T-cell (primary cell): ENCODE measurements at places on chromosomes 6 and 20.

- DNase-seq = no peak
These were observed 19.1 kb downstream of the EPB41L2 start for GRCh38 chr6:131043902-131044447.

GRCh38 chr6:30130179-30130679, 5.7 kb upstream of the TRIM40 start:
- DNase-seq = no peak

- DNase-seq = no peak
These were observed 10.5 kb upstream of the STX11 start for GRCh38 chr6:144139817-144140216.

DNA sequence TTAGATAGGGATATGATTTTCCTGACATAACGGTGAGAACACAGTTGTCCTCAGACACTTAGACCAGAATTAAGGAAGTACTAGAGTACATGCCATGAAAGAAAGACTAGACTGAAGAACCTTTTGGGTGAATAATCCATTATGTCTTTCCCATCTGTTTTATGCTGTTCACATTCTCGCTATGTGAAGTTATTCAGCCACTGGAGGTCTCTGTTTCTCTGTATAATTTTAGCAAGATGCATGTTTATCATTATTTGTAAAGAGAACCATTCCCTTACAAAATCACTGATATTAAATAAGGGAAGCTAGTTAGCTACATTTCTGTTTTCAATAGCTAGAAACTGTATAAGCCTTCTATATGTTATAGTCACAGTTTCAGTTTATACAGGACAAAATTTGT, 391.9 kb downstream of the CD109 start:
- no peak for DNase-seq

DNA sequence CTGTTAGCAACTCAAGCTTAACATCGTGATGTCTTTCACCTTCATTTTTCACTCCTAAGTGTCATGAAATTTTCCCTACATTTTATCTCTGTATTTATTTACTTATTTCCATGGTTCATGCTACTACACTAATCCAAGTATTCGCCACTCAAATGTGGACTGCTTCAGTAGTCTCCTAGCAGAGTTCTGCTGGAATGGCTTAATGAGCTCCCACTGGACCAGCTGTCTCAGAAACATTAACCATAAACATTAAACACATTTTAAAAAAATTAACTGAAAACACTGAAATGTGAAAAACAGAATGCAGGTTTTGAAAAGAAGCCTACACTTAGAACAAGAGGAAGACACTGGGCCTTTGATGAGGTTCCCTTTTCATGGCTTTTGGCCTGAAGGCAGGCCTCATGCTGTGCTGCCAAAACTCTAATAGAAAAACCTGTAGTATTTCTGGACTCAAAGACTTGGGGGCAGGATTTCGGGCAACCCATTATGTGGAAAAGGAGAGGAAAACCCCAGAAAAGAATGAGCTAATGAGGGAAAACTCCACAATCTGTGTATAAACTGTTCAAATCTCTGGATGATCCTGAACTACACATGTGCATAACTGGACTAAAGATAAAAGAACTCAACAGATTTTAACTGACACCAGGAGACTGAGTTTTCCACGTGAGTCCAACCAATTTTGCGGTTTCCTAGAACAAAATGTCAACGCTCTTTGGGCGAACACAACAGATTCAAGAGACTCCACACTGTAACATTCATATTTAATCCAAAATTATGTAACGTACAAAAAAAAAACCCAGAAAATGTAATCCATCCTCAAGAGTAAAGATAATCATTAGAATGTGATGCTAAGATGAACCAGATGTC, 33.0 kb downstream of the SAMD3 start:
- DNase-seq = no peak

GRCh38 chr6:158816803-158817727, 2.1 kb downstream of the EZR start:
- DNase-seq = peak; percentile 18

GRCh38 chr20:2694008-2694471, 1.5 kb downstream of the EBF4 start:
- no peak for DNase-seq

DNA sequence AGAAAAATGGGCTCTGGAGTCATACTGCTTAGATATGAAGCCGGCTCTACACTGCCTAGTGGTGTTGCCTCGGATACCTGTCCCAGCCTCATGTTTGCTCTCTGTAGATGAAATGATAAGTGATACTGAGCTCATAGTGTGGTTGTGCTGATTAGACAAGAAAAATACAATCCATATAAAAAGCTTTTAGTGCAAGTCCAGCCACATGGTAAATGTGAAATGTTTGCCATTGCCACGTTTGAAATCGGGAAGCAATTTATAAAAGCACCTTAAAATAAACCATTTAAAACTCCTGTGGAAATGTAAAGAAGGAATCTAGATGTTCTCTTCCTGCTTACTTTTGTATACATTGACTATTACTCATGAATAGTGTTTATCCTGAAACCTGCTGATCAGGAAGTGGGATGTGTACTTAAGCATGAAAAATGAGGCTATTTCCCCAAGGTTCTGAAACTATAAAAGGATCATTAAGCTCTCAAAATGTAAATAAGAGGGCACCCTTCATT, 13.1 kb upstream of the PBOV1 start:
- no peak for DNase-seq

DNA sequence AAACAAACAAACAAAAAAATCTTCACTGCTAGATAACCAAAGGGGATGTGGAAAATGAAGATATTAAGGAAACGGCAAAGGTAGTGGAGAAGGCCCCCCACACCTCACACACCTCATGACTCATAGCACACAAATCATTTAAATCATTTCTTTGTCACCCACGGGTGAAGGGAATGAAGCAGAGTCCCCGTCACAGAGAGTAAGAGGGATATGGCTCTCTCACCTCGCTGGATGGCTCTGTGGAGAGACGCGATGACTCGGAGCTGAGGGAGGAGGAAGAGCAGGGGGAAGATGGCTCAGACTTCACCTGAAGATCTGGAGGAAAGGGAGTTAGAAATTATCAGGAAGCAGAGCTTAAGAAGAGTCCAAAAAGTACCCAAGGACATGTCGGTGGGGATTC, 1.2 kb downstream of the ATF6B start:
- no peak for DNase-seq

- no peak for DNase-seq
These were observed 193.4 kb upstream of the LAMP5 start for GRCh38 chr20:9321007-9321406.

DNA sequence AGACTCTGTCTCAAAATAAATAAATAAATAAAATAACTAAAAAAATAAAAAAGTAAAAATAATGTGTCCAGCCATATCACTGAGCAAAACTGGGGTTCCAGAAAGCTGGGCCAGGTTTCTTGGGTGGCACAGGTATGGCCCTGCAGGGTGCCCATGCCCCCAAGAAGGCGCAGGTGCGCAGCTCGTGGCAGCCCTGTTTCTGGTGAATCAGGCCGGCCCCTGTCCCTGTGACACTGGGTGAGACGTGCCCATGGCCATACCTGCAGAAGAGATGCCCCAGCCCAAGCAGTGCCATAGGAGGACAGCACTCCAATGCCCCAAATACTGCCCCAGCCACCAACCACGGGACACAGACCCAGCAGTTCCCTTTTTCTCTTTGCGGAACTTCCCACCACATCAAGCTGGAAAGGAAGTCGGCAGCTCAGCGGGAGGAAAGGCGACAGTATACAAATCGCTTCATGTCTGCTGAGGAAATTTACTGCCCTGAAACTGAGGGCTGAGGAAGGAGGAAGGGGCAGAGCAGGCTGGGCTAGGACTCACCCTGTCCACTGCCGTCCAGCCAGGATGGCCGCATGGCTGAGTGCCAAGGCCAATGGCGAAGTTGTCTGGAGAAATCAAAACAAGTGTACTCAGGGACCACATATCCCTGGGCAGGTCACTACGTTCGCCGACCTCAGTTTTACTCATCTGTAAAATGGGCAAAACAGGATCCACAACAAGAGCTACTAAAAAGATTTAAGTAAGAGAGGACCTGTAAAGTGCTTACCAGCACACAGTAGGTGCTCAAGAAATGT, 55.4 kb downstream of the PREX1 start:
- DNase-seq = no peak

DNA sequence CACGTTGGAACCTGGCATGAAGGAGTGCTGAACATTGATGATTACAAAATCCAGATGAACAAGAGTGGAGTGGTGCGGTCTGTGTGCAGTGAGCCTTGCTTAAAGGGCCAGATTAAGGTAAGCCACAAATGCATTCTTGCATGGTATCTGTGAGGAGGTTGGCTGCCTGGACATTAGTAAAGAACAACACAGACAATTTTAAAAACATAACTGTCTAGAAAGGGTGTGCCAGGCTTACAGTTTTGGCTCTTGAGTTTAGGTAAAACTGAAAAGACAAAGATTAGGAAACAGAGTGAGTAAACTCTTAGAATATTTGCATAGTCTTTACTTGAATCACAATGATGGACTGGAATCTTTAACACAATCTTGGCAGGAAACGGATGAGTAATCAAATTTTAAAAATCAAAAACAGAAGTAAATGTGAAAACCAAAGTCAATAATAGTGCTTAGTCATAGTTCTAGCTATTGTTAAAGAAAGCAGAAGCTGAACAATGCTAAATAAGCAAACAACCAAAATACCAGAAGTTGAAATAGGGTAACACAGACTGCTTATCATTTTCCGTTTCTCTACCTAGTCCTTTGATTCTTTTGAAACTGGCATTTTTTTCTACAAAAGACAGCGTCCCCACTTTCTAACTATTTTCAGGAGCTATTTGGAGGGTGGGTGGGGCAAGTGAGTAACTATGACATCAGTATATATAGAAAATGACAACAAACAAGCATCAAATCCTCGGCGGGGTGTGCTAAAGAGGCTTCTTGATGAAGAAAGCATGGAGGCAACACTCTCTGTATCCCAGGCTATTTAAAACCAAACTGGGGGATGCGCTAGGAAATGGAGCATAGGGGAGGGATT, 185.8 kb upstream of the RAB32 start:
- no peak for DNase-seq

GRCh38 chr6:35678021-35678654, 10.6 kb downstream of the FKBP5 start:
- DNase-seq = no peak

- DNase-seq = no peak
These were observed 12.2 kb downstream of the PPARD start for GRCh38 chr6:35354361-35355135.

DNA sequence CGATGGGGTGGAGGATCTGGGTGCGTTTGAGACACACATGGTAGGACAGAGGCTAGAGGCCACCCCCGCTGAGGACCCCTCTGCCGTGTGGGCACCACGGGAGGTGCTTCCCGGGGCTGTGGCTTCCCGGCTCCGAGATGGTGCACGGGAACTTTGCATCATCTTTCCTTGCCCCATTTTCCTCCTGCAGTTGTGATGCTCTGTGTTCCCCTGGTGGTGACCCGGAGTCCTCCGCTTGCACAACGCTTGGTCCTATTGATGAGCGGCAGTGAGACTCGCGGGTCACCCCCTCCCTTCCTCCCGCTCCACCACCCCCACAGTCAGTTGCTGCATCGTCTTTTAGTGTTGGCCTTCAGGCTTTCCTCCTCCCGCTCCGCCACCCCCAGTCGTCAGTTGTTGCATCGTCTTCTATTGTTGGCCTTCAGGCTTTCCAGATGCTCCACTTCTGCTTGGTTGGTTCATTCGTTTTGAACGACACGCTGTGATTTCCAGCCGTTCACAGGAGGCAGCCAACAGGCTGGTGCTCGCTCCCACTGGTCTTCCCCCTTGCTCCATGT, 37.3 kb downstream of the PYGB start:
- peak; percentile 1 for DNase-seq

GRCh38 chr20:35284267-35284991, at the start of gene EIF6:
TSS of gene EIF6 (minus strand) at chr20:35284772. CDS start at chr20:35284487, 285 bp downstream.
- DNase-seq = peak; percentile 51

DNA sequence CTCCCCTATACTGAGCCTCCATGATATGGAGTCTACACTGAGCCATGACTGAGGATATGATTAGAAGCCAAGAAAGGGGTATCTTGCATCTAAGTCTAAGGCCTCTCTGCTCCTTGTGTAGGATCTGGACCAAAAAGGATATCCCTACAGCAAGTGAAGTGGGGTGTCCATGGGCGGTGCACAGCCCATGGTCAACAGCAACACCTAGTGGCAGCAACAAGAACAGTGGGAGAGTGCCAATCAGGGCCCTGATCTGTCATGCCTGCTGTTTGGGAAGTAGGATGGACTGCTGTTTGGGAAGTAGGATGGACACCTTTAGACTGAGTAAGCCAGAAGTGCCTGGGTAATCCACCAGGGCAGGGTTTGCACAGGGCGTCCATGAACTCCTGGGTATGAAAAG, 22.4 kb downstream of the PTGIS start:
- DNase-seq = no peak

DNA sequence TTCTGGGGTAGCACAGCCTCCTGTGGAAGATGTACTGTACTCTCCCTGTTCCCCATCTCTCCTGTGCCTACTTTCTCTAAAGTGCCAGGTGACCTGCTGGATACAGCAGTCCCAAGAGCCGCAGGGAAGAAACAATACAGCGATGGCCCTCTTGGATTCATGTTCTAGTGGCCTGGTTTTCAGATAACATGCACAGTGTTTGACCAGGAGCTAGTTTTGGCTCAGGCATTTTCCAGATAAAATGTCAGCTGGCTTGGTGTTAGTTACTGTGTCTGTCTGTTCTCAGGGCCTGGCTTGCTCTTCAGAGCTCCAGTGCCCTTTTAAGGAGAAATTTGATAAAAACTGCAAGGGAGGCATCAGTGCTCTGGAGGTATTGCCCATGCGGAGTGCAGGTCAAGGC, 41.3 kb downstream of the GABRR2 start:
- no peak for DNase-seq

GRCh38 chr6:44734886-44735629, 347.6 kb downstream of the CDC5L start:
- no peak for DNase-seq

DNA sequence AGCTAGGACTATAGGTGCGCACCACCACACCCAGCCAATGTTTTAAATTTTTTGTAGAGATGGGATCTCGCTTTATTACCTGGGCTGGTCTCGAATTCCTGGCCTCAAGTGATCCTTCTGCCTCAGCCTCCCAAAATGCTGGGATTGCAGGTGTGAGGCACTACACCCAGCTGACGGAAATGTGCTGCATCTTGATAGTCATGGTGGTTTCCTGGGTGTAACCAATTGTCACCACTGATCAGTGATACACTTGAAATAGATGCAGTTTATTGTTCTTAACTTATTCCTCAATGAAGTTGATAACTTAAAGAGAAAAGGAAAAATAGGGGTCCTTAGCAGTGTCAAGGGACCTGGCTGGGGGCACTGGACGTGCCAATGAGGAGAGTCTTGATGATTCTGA, 92.4 kb downstream of the PPP1R14C start:
- DNase-seq = no peak

DNA sequence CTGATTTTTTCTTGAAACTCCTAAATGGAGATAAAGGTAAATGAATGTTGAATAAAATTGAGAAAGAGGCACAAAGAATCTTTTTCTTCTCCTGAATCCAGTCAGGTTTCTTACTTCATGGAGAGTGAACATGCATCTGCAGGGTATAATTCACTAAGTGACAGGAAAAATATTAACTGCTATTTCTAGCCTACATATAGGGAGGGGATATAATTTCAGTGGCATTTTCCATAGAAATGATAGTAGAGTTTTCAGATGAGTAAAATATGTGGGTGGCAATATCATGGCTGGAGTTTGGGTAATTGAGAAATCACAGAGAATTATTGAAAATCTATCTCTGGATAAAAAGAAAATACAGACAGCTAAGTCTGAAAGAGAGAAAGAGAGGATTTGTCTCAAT, 1227.0 kb upstream of the GJE1 start:
- DNase-seq = no peak

- DNase-seq = peak; percentile 78
These were observed 53.1 kb upstream of the FAM83D start for GRCh38 chr20:38873050-38873581.
